ENCODE measurements at places on chromosomes 3 and 15.

DNA sequence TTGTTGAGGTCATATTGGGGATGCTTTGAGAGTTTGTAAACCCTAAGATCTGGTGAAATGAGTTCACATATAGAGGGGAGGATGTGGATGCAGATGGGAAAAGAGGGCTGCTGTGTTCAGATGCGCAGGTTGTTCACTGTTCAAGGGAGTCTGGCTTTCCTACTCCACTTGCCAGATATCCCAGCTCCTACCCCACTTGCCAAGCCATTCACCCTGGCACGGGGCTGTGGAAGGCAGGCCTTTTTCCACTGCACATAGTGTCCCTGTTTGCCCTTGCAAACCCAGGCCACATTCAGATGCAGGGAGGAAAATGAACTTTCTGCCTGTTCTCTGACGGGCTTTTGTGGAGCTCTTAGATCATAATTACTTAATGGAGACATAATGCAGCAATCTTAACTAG lies 29.0 kb downstream of the CRABP1 start:
- no peak for DNase-seq

DNA sequence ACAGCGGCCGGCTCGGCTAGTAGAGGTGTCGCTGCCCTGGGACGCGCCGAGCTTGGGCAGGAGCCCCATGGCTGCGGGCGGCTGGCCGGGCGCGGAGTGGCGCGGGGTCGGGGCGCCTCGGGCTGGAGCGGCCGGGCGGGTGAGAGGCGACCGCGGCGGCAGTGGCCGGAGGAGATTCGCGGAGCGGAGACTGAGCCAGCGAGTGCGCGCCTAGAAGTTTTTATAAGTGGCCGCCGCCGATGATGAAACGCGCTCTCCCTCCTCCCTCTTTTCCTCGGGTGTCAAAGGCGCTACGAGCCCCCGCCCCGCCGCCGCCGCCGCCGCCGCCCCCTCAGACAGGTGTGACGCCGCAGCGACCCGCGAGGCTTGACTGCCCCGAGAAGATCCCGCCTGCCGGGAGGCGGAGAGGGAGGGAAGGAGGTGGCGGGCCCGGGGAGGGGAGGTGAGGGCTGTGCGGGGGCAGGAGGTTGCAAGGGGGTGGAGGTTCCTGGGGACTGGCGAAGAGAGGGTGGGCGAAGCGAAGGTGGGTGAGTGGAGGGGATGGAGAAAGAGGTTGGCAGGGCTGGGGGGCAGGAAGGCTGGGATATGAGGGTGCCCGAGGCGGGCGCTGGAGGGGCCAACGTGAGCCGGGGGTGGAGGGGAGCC lies at the start of gene SLCO2A1:
Gene SLCO2A1, minus strand, starts transcription at position 192 of the 645 bp plus-strand sequence. Its CDS starts 123 bp downstream, at position 69.
- peak; percentile 6 for DNase-seq

DNA sequence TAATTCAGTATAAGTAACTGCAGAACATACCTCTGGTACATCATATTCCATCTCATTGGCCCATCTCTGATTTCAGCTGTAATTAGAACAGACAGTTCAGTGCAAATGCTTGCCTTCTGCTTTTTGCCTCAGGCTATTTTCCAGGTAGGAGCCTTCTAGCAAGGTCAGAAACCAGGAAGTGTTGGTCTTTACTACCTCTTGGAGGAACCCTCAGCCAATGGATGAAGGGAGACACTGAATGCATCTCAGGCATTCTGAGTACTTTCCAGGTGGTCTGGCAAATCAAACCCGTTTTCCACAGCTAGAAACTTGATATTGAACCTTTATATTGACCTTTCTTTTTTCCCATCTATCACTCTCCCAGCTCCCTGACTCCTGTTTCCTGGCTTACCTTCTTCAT lies 348.5 kb upstream of the SOX2 start:
- DNase-seq = no peak

DNA sequence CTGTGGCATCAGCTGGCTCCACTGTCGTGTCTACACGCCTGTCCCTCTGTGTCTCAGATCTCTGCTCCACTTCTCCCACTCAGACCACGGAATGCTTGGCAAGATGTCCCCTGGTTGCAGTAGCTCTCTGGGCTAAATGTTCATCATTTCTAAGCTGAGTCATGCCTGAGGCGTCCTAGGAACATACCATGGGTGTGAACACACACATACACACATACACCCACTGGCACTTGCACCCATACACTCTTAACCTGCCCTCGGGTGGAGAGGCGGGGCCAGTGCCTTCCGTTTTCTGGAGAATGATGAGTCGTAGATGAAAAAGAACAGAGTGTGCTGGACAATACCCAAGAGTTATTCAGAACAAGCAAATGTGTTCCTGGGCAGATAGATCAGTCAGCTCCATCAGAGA lies 72.4 kb downstream of the SENP2 start:
- DNase-seq = no peak

GRCh38 chr3:38840987-38841386 lies 25.0 kb upstream of the SCN10A start:
- no peak for DNase-seq

GRCh38 chr3:195025884-195026200 lies 245.1 kb downstream of the XXYLT1 start:
- no peak for DNase-seq

- DNase-seq = no peak
Observed at GRCh38 chr15:31062310-31062847, 39.1 kb downstream of the TRPM1 start.

DNA sequence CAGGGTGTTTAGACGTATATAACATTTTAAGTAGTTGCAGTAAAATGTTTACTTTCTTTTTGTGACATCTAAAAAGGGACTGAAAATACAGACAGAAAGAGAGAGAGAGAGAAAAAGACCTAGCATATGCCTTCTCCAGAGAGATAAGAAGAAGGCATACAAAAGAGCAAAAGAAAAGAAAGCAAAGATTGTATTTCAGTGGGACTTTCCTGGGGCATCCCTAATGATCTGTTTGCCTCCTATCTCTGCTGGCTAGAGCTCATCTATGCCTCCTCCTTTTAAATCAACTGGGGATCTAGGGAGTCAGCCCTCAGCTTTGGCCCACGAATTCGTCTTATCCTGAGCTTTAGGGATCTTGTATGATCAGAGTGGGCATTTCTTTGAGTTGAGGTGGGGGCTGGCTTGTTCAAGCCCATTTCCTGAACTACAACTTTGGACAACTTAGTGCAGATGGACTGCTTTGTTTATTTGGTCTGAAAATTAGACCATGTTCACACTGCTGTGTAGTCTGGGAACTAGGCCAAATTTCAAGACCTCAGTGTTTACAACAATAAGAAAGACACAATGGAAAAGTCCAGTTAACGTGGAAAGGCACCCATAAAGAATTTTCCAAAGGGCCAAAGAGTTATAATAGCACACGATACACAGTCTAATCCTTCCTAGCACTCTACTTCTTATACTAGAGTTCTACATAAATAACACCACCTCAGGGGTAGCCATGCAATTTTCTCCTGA lies 61.0 kb downstream of the ATP8B4 start:
- DNase-seq = no peak

- DNase-seq = no peak
Observed at GRCh38 chr15:80665151-80665550, 30.0 kb upstream of the ABHD17C start.

- DNase-seq = no peak
Observed at GRCh38 chr3:178546079-178546478, 9.8 kb downstream of the KCNMB2 start.

- DNase-seq = no peak
Observed at GRCh38 chr3:117751651-117752050, 1042.1 kb downstream of the TUSC7 start.

- DNase-seq = no peak
Observed at GRCh38 chr3:65706776-65707568, 331.7 kb downstream of the MAGI1 start.

DNA sequence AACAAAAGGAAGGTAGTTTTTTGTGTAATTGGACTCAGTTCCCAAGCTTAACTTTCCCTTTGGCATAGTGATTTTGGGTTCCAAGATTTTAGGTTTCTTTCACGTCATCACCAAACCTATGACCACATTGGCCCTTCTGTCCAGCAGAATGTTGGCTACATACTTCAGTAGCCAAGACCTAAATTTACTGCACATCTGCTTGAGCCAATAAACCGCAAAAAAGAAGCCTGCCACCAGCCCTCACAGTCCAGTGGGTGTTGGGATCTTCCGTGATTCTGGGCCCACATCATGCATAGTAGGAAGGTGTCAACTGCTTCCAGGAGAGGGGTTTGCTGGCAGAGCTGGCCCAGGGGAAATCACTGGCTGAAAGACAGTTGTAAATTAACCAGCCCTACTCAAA lies 57.6 kb upstream of the LIPC start:
- DNase-seq = no peak

GRCh38 chr15:79192462-79193036 lies 90.0 kb upstream of the ANKRD34C start:
- no peak for DNase-seq

GRCh38 chr3:177567833-177568232 lies 370.6 kb upstream of the TBL1XR1 start:
- no peak for DNase-seq

Data from stimulated activated CD4-positive, alpha-beta T cell treated with anti-CD3 and anti-CD28 coated beads, Interleukin-15, amount 100 ng/mL, for 48 hours (primary cell).